ENCODE measurements at places on chromosomes 3 and 15.

DNA sequence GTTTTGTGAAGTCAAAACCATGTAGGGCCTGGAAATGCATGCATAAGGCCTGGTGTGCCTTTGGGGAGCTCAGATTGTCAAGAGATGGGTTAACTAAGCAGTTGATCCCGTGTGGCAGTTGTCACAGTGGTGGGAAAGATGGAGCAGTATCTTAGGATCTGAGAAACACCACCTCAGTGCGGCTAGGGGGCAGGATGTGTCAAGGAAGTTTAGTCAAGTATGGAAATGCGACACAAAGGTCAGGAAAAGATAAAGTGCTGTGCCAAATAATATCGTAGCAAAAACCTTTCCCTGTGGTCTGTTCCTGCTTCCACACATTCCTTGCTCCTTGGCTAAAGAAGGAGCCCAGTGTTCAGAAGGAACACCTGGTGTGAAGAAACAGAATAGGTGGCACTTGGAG, 396.4 kb downstream of the EDEM1 start:
- DNase-seq, result no peak

DNA sequence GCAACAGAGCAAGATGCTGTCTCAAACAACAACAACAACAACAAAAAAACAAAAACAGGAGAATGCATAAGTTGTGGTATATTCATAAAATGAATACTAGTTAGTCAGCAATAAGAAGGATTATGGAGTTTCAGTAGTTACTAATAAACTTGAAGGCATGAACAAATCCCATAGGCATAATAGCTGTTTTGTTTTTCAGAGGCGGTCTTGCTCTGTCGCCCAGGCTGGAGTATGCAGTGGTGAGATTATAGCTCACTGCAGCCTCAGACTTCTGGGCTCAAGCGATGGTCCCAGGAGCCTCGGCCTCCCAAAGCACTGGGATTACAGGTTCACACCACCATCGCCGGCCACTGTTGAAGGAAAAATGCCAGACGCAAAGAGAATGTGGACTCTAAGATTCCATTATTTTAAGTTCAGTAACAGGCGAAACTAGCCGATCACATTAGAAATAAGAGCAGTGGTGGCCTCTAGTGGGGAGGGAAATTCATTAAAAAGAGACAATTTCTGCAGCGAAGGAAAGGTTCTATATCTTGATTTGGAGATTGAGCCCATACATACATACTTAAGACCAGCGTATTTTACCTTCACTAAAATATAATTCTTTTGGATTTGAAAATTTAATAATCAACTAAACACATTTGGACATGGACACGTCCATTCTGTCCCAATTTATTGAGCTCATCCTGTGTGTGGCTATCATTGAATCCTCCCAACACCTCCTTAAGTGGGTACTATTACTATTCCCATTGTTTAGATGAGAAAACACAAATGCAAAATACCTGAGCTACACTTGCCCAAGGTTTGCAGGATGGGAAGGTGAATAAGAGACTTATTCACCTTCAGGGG, 27.4 kb upstream of the HDAC11 start:
- peak; percentile 48 for DNase-seq

DNA sequence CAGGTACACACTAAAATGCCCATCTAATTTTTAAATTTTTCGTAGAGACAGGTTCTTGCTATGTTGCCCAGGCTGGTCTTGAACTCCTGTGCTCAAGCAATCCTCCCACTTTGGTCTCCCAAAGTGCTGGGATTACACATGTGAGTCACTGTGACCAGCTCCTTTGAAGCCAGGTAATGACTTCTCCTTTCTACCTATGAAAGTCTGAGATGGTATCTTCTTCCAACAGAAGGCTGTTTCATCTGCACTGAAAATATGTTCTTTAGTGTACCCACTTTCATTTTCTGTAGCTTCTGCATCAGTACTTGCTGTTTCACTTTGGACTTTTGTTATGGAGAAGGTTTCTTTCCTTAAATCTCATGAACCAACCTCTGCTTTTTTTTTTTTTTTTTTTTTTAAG, 8.8 kb downstream of the OIP5 start:
- no peak for DNase-seq

- DNase-seq, result no peak
Observed at GRCh38 chr15:42220216-42220615, 12.1 kb upstream of the VPS39 start.

- no peak for DNase-seq
Observed at GRCh38 chr15:36617529-36618196, 38.2 kb downstream of the CDIN1 start.

DNA sequence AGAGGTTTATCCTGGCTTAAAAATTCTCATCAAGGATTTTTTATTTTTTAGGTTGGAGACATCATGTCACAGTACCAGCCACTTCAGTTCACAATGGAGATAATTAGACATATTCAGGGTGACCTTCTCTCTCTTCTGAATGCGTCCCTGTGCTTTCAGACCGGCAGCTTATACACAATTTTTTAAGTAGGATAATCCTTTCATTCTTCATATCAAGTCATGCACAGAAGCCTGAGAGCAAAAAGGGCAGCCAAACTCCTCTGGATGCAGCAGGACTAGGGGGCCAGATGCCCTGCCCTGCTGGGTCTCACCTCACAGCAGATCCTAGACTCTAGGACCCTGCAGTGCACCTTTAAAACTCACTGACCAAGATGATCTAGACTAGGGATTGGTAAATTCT, 210.4 kb downstream of the ERC2 start:
- no peak for DNase-seq

GRCh38 chr3:176755977-176756376, 441.3 kb downstream of the TBL1XR1 start:
- DNase-seq, result no peak

Data from right renal pelvis (tissue), 4 donors.